Stimulated activated CD8-positive, alpha-beta memory T cell treated with anti-CD3 and anti-CD28 coated beads, Interleukin-12 subunit alpha, Interleukin-12 subunit beta, amount 100 ng/mL, for 4 hours (primary cell): ENCODE measurements at places on chromosomes 6 and 20.

DNA sequence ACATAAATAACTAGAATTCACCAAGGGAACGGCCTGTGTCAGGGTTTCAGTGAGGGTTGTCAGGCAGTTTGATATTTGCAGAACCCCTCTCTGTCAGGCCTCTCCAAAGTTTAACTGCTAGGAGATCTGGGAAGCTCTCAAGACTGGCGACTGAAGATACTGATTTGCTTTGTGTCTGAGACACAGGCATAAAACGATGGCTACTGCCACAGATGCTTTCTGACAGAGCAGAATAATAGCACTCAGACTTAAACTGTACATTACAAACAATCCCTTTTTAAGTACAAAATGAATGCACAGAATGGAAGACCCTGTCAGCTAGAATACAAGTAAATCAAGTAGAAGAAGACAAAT lies 7.2 kb upstream of the ATXN1 start:
- no peak for DNase-seq

DNA sequence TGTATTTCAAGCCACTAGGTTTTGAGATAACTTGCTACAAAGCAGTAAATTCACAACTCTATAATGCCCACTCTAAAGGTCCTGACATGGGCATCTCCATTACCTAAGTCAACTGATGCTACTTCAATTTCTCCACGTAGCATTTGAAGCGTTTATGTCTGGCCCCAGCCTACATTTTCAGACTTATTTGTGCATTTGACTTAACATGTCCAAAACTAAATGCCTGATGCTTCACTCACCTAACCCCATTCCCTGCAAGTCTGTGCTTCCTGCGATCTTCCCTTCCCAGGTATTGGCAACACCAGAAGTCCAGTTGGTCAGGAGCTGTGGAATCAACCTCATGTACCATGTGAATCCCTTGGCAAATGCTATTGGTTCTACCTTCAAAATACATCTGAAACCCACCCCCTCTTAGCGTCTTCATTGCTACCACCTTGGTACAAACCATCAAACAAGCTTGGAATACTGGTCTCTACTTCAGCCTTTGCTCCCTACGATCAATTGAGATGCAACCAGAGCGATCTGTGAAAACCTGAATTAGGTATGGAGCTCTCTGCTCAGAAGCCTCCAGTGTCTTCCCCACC lies 12.8 kb upstream of the ZNFX1 start:
- DNase-seq = no peak

DNA sequence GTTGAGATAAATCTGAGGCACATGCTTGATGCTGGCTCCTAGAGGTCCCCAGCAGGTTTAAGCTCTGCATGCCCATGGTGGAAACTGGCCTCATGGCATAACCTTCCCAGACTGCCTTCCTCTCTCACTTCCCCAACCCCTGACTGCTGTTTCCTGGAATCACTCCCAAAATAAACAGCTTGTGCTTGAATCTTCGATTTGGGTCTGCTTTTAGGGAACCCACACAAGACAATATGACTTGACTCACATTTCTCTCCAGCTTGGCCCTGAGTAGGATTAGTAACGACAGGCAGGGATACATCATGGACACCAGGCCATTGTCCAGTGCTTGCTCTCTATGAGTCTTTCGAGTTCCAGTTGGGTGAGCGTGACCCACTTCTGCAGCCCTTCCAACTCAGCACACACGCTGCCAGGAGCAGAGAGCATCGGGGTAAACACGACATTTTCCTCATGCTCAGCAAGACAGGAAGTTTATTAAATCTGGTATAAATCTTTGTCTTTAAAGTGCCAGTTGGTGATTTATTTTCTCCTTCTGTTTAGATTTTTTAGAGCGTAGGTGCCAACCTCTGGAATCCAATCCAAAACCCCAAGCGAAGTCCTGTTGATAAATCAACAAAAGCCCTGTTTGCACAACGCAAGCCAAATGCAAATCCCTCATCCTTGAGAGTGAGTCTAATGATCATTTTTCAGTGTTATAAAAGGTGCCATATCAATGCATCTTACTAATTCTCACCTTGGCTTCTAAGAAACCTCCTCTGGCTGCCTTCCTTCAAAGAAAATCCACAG lies 135.0 kb downstream of the FOXA2 start:
- no peak for DNase-seq

- peak; percentile 67 for DNase-seq
Observed at GRCh38 chr6:31546339-31546957, at the start of gene ATP6V1G2. Gene ATP6V1G2, minus strand, starts transcription at chr6:31546608. Its CDS starts 49 bp downstream, at chr6:31546559.

DNA sequence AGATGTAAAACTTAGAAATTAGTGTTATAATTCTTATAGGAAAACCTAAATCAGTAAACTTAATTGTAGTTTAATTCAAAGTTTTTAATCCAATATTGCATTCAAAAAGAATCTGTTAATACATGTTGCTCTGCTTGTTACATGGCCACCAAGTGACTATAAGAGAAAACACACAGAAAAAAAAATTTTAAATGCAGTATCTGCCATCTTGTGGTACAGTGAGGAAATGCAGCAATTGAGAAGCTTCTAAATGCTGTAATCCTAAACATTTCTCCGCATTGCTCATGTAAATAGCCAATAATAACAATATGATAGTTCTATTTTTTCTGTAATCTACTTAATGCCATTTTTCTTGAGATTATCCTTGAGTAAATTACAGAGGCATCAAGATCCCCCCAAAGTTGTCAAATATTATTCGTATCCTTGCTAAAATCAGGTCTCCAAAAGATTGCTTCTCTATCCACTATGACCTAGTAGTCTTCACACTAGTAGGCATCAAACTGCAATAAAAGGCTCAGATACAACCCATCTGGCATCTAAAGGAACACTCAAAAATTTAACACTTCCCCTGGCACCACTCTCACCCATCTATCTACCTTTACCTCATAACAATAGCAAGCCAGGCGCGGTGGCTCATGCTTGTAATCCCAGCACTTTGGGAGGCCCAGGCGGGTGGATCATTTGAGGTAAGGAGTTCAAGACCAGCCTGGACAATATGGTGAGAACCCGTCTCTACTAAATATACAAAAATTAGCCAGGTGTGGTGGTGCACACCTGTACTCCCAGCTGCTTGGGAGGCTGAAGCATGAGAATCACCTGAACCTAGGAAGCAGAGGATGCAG lies 34.6 kb downstream of the HDAC2 start:
- DNase-seq = no peak

GRCh38 chr6:40722091-40722490 lies 134.9 kb upstream of the LRFN2 start:
- no peak for DNase-seq

GRCh38 chr20:10660661-10661060 lies 13.1 kb downstream of the JAG1 start:
- DNase-seq = no peak

DNA sequence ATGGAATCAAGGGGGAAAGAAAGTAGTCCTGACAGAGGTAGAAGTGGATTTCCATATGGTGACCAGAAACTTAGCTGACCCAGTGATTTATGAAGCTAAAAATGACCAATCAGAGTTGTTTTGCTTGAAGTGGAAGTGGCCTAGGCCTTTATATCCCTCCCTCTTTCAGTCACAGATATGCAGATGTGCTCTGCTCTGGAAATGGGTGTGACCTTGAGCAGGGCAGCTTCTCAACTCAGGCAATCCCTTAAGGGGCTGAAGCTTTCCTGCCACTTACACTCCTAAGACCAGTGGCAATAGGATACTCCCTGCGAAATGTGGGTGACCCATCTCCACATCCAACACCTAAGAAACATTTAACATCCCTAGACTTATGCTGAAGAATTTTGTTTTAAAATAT lies 256.6 kb downstream of the EYS start:
- no peak for DNase-seq

- DNase-seq = no peak
Observed at GRCh38 chr20:51389543-51390264, 152.8 kb downstream of the NFATC2 start.

DNA sequence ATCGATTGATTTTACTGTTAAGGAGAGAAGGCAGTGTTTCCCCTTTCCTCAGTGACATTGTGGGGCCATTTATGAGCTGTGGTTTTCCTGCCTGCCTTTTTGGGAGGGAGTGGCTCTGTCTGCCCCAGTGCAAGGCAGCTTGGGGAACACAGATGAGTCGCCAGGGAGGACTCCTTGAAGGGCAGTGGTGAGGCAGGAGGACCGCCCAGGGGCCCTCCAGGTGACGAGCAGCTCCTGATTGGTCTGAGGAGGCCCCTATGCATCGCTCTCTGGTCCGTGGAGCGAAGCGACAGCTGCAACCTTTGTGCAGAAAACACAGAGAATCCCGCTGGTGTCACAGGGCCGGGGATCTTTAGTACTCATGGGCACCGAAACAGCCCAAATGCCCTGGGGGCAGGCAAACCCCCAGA lies 100.3 kb downstream of the TMEM242 start:
- no peak for DNase-seq

DNA sequence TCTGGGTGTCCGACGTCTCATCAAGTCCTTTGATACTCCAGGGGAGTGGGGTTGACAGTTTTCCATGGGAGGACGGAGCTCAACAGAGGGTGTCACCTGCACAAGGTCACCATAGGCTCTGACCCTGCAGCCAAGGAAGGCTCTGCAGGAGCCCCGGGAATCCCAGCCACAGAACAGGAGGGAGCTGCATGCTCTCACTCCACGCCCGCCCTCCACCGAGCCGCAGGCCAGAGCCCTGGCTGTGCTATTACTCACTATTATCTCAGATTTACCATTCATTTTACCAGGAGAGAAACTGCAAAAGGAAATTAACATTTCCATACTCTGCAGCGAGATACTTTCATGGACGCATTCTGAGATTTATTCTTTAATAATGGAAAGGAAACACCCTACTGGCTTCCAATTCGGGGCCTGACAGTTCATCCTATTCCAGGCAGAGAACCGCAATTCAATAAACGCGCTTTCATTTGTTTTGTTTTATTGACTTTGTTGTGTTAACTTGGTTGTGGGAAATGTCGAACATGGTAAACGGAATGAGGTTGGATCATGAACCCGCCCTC lies 18.3 kb upstream of the NTSR1 start:
- no peak for DNase-seq

DNA sequence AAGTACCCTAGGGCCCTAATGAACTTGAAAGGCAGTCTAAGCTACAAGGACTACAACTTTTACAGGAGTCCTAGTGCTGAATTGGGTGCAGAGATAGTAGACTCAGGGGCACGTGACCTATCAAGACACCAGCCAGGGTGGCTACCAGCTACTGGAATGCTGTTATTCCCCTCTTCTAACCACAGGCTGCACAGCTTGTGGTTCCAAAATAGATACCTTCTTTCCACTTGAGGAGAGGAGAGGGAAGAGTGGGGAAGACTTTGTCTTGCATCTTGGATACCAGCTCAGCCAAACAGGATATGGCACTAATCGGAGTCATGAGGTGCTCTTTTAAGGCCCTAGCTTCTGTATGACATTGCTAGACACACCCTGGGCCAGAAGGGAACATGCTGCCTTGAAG lies 60.0 kb upstream of the MTRF1L start:
- DNase-seq = no peak
